Fibroblast of skin of left biceps (primary cell): ENCODE measurements at places on chromosomes 6 and 20.

- DNase-seq, result no peak
Measured at GRCh38 chr20:17097603-17098002, 129.2 kb upstream of the PCSK2 start.

DNA sequence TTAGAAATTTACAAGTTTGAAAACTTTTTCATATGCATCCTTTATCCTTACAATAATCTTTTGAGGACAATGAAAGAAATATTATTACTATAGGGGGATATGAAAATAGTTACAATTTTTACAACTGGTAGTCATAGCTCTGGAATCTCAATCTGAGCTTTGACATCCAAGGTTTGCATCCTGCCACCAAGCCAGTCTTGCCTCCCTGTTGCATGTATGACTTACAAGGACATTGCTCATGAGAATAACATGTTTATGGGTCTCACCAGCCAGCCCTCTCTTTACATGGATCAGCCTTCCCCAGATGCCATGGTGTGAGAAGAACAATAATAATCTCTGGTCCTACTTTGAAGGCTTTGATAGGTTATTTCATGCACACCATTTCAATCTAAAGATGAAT lies 67.5 kb downstream of the THEMIS start:
- DNase-seq, result no peak

- DNase-seq, result peak; percentile 17
Measured at GRCh38 chr6:21678990-21679389, 85.4 kb downstream of the SOX4 start.

- no peak for DNase-seq
Measured at GRCh38 chr6:46898006-46898405, 23.7 kb downstream of the ADGRF5 start.

DNA sequence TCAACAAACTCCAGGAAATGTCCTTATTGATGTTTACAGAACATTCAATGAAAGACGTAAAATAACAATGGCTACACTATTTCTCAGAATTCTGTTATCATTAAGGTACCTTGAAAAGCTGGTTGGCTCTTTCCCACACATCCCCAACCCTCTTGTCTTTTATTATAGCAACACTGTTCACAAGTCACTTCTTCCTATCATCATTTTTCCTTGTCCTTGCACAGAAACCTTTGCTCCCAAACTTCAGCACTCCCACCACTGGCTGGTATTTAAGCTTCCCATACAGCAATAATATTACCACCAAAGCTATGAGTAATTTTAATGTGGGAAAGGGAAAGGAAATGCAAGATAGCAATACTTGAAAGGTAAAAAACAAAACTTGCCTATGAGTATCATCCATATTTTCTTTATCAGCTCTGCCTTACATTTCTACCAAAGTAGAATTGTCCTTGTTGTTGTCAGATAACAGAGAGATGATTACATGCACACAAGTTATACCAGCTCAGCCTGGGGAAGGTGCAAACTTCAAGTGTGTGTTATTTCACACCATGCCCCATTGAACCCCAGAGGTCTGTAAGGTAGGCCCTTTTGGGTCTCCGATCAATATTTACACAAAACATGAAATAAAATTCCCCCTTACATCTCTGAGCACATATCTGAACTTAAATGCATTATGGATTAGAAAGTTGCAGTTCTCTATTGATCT lies 32.2 kb downstream of the ARHGAP18 start:
- DNase-seq, result no peak

DNA sequence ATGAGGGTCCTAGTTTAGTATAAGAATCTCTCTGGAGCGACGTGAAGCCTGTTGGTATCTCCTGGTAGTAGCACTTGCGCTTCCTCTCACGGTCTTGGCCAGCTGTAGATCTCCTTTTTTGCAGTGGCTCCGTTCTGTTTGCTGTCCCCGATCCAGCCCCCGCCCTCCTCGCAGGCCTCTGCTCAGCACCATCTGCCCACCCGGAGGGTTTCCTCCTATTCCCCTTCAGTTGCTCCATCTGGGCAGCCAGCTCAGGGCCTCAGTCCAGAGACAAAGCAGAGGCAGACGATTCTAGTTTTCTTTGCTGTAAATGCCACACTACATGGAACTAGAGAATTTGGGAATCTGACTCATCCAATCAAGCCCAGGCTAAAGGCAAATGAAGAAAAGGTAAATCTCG lies 126.6 kb downstream of the TIAM2 start:
- no peak for DNase-seq
